ENCODE measurements at places on chromosomes 5 and 9.

GRCh38 chr9:89378541-89378940 is 60.2 kb downstream of the SECISBP2 start:
- no peak for DNase-seq

GRCh38 chr5:61449804-61450492 is 117.9 kb downstream of the ZSWIM6 start:
- peak; percentile 96 for DNase-seq

GRCh38 chr9:8855046-8855445 is 1055.5 kb upstream of the DMAC1 start:
- peak; percentile 60 for DNase-seq

DNA sequence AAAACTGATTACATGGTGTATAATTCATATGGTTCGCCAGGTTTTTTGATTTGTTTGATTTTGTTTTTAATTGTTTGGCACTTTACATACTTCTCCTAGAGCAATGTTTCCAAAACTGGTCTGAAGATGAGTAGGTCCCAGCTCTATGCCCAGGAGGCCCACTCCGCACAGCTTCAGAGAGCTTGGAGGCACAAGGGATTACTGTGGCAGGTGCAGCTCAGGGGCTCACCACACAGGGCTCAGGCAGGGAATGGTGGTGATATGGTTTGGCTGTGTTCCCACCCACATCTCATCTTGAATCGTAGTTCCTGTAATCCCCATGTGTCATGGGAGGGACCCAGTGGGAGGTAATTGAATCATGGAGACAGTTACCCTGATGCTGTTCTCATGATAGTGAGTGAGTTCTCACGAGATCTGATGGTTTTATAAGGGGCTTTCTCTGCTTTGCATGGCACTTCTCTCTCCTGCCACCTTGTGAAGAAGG is 296.6 kb downstream of the MED10 start:
- DNase-seq = no peak

- no peak for DNase-seq
These were observed 71.0 kb downstream of the BRINP1 start for GRCh38 chr9:119298076-119298853.

DNA sequence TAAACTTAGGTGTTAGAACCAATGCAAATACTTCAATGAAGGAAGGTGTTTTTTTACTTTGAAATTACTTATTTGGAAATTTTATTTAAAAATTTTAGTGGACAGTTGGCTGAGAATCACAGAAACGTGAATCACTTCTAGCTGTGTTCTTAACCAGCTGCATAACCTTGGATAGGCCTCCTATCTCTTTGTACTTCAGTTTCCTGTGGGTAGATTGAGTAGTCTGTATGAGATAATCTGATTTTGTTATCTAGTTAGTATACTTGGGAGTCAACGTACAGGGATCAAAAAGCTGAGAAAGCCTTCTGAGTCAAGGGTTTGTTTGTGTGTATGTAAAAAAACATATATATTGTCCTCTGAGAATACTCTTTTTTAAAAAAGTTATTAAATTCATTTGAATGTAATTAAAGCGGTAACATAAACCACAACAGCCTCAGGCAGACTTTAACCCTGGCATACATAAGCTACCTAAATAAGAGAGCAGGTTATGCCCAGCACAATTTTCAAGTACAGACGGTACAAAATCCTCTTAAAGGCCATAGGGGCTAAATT is 38.1 kb upstream of the ZCCHC7 start:
- DNase-seq = no peak

DNA sequence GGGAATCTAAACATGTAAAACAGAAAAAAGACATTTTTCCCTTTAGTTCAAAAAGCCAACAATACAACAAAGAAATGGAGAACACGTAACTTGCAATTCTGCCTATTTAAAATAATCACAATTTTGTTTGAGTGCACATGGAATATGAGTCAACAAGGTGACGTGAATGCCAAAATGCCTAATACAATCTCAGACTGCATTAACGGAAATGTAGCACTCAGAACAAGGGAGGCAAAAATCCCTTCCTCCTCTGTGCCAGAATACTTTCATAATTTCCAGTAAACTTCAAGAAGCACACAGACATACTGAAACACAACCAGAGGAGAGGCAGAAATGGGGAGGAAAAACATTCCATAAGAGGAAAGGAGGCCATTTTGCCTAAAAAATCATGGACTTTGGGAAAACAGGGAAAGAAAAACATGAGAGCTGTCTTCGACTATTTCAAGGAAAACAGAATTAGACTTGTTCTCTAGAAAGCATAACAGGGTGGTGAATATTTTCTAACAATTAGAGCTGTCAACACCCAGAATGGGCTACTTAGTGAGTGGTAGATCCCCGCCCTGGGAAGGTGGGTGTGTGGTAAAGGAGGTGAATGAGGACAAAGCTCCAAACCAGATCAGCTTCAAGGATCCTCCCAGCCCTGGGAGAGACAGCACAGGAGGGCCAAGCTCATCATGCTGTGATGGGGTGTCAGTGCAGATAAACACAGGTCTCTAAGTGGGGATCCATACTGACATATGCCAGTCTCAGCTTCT is 48.2 kb downstream of the ABCA1 start:
- peak; percentile 58 for DNase-seq

DNA sequence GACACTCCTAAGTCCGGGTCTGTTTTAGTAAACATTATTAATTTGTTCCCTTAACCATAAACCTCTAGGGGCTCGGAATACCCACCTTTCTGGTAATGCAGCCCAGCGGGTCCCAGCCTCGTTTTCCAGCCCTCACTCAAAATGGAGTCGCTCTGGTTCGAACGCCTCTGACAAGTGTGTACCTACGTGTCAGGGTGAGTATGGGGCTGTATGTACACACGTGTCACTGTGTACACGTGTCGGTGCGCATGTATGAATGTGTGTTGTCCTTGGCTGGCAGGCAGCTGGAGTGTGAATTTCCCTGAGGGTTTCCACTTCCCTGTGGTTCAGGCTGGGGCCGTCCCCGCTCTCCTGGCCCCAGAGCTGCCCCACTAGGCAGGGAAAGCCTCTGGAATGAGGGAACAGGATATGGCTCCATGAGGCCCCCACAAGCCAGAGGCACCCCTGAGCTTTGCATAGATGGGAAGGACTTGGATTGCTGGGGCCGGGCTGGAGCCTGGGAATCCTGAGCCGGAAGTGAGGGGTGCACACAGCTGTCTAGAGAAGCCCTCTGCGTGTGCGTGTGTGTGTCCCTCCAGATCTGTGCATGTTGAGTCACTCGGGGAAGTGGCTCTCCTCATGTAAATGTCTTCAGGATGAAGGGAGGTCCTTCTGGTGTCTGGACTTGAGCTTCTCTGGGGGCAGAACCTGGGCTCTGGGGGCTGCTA is 160.8 kb upstream of the IER5L start:
- peak; percentile 71 for DNase-seq

- DNase-seq = peak; percentile 86
These were observed 696.9 kb downstream of the MAT2B start for GRCh38 chr5:164202338-164202737.

DNA sequence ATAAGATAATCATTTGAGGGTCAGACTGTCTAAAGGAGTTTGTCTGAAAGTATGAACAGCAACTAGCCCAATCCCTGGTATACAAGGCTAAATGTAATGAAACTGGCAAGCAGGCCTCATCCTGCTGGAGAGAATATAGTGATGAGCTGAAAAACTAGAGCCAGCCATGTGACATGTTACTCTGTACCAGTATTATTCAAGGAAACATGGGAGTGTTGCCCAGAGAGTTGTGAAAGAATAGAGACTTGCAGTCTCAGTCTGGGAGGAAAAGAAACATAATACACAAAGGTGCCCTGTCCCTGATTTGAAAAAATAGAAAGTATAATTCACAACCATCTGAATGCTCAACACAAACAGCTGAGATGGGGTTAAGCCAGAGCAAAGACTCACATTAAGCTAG is 37.9 kb upstream of the HTR1A start:
- DNase-seq = no peak

GRCh38 chr5:147956842-147957223 is 50.5 kb upstream of the C5orf46 start:
- DNase-seq = no peak

DNA sequence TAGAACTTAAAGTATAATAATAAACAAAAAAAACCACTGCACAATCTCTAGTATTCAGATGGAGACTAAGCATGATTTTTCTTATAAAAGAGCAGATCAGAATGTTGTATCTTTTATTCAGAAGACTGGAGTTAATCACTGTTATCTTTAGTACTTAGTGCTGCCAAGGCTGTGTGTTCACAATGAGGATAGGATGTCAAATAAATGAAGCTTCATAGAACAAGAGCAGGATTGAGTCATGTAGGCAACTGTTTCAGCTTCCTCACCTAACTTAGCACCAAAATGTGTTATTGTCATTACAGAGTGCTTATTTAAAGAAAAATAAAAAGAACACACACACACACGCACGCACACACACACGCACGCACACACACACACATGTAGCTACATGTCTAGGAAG is 58.1 kb upstream of the CDKN2B start:
- DNase-seq = no peak

GRCh38 chr5:25095261-25095660 is 450.5 kb upstream of the CDH10 start:
- no peak for DNase-seq

GRCh38 chr9:120434532-120434931 is 145.4 kb downstream of the CDK5RAP2 start:
- DNase-seq = peak; percentile 69

DNA sequence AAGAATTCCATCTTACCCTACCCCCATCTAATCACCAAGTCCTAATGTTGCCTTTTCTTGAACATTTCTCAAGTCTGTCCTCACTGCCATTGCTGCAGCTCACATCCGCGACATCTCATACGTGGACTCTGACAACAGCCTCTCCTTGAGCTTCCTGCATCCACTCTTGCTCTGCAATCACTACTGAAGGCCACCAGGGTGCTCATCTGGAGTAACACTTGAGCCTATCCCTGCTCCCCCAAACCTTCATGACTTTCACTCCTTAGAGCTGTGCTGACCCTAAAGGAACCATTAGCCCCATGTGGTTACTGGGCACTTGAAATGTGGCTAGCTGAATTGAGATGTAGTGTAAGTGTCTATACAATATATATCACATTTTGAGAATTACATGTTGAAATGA is 46.4 kb upstream of the CTXN3 start:
- no peak for DNase-seq

DNA sequence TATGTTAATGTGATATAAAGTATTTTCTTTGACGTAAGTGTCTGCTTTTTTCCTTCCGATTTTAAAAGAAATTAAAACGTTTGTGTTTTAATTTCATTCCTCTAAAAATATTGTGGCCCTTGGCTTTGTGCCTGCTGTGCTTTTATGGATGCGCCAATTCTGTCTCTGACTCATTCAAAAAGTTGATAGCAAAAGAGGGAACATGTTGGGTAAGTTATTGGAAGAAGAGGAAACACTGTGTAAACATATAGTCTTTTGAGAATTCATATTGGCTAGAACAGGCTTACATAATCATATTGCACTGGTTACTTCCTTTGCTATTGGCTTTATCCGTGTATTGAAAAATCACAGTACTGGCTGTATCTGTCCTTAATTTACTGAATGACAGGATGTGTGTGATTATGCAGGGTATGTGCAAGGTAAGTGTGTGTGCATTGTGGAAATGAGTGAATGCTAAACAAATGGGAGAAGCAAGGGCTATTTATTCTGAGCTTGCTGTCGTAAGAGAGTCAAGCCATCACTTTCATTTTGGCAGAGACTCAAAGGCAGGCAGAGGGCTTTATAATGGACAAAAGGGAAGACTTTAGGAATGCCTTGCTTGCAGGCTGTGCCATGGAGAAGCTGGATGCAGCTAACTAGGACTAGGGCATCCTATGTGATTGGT is 67.8 kb downstream of the SGCD start:
- DNase-seq = peak; percentile 39

DNA sequence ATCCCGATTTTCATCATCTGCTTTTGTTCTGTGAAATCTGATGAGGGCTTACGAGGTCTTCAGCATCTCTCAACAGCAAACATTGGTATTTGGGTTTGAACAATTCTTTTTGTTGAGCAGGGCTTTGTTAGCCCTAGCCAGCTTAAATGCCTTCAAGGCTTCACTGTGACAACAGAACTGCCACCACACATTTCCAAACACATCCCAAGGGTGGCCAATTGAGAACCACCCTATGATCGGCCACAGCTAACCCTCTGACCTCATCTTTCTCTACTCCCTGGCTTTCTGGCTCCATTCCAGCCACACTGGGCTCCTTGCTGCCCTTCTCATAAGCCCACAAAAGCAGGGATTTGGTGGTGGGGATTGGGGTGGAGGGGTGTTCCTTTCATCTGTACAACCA is 17.6 kb downstream of the MTX3 start:
- no peak for DNase-seq

DNA sequence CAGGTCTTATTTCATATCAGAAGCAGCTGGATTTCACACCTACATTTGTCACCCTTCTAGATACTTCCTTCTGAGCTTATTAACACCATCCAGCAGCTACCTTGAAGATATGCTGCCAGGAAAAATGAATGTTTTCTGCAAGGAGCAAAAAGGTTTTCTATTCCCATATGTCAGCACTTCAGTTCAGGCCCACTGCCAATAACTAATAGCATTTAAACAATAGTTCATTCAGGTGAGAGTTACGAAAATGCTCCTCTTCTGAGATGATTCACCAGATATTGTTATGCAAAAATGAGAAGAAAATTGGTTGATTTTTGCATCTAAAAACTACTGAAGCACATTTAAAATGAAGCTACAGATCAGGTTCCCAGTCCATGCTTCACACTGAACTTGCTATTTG is 56.4 kb upstream of the ISL1 start:
- no peak for DNase-seq

DNA sequence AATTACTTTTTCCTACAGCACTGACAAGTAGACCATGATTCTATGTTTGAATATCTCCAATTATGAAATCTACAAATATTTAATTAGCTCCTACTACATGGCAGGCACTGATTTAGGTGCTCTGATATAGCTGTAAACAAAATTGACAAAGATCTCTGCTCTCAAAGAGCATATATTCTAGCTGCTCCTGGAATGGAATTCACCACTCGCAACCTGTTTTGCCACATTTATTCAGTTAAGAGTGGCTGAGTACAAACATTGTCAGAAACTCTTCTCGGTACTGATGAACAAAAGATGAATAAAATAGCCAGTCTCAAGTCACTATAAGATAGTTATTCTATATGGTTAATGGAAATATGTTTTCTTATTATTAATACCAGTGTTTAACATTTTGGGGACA is 114.2 kb upstream of the PDE4D start:
- DNase-seq = no peak

DNA sequence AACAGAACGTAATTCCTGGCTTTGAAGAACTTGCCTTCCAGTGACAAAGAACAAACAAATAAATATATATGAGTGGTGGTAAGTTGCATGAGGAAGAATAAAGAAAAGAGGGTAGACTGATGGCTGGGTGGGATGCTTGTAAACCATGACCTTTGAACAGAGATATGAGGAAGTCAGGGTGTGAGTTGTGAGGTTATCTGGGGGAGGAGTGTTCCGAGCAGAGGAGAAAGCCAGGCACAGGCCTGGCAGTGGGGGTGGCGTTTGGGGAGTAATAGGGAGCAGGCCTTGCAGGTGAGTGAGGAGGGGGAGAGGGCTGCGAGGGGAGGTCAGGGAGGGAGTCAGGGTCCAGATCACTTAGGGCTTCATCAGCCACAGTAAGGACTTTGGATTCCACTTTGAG is 213.4 kb downstream of the PTTG1 start:
- no peak for DNase-seq

- DNase-seq = no peak
These were observed 12.2 kb downstream of the RNF130 start for GRCh38 chr5:180059326-180059725.

GRCh38 chr9:3893519-3893918 is 367.7 kb upstream of the RFX3 start:
- DNase-seq = no peak

Measured in fibroblast of upper back skin (primary cell).